ENCODE measurements at places on chromosomes 11 and 22.
A peak's percentile ranks its signal among the peaks of the same experiment; 100 is the strongest.

DNA sequence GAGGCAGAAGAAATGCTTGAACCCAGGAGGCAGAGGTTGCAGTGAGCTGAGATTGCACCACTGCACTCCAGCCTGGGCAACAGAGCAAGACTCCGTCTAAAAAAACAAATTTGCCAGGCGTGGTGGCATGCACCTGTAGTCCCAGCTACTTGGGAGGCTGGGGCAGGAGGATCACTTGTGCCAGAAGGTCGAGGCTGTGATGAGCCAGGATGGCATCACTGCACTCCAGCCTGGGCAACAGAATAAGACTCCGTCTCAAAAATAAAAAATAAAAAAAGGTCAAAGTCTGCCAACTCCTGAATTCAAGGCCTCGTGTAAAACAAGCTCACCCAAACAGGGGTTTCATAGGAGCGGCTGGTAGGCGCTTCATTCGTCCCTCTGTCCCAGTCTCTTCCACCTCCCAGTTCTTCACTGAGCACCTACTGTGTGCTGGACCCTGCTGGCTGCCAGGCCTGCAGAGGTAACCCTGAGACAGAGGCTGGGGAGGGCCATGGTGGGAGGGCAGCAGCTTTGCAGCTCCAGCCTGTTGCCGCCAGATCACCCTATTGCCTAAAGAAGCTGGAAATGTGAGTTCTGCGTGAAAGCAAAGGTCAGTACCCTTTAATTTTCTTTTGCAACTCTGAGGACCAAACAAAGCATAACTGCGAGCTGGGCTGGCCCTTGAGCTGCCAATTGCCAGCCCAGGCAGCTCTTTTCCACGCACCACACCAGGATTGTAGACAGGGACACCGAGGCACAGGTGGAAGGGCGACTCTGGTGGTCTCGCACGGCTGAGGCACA is 15.3 kb downstream of the RPL3 start:
- DNase-seq, result no peak

GRCh38 chr22:28395920-28396753 is 283.5 kb downstream of the TTC28 start:
- no peak for DNase-seq

GRCh38 chr22:38397189-38398085 is 57.6 kb downstream of the KCNJ4 start:
- no peak for DNase-seq

DNA sequence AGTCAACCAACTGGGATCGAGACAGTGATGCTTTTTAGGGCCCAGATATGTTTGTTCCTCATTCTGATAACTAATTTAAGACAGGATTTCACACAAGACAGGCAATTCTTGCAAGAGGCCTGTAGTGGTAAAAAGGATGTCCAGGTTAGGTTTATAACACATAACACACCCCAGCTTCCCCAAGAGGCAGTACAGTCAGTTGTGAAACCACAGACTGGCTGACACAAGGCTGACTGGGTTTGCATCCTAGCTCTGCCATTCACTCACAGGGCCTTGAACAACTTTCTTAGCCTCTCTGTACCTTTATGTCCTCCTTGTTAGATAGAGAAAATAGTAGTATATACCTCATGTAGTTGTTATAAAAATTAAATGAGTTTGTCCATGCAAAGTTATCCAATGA is 55.0 kb upstream of the PTH start:
- no peak for DNase-seq

DNA sequence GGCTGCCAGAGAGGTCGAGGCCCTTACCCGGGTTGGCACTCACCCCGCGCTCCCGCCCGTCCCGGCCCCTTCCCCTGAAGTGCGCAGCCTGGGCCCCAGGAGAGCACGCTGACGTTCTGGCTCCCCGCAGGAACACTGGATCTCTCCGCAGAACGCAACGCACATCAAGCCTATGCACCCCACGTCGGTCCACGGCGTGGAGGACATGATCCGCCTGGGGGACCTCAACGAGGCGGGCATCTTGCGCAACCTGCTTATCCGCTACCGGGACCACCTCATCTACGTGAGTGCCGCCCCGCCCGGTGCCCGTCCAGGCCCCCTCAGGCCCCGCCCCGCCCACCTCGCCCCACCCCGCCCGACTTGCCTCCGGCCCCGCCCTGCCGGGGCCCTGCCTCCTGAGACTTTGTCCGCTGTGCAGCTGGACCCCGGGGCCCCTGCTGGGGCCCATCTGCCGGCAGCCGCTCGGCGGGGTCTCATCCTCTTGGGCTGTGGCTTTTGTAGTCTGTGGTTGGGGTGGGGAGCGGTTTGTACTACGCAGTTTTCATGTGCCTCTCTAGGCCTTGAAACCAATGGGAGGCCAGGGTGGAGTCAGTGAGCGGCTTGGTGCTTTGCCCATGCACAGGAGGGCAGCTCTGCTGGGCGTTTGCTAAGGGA is 19.7 kb downstream of the MYO7A start:
- no peak for DNase-seq

DNA sequence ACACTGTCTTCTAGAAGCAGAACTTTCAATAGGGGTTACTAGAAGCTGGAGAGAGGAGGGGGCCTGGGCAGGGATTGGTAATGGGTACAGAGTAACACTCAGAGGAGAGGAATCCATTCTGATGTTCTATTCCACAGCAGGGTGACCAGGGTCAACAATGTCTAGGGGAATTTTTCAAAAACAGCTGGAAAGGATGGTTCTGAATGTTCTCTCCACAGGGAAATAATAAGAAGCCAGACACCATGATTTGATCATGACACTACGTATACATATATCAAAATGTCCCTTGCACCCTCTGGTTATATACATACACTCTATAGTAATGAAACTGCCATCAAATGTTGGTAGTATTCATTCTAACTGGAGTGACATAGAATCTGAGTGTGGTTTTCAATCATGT is 111.2 kb upstream of the TOP3B start:
- no peak for DNase-seq

DNA sequence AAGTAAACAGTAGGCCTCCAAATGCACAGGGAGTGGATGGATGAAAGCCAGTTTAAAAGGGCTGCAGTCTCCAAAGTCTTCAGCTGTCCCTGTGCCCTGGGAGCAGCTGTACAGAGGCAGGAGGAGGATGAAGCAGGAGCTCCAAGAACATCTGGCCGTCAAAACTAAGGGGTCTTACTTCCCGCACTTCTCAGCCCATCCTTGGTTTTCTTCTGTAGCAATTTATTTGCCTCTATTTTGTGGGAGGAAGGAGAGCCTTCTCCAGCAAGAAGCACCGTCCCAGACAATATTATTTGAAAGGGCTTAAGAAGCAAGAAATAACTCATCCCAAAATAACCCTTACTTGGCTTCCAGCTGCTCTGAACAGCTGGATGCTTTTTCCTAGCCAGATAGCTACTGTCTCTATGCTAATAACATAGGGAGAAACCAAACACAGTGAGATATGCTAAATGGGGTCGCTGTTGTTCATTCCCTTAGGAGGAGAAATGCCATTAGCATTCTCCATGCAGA is 133.2 kb downstream of the SPATA19 start:
- no peak for DNase-seq

GRCh38 chr11:88555829-88556202 is 218.3 kb upstream of the CTSC start:
- DNase-seq, result no peak

GRCh38 chr22:44329179-44329796 is 16.5 kb upstream of the SHISAL1 start:
- no peak for DNase-seq

DNA sequence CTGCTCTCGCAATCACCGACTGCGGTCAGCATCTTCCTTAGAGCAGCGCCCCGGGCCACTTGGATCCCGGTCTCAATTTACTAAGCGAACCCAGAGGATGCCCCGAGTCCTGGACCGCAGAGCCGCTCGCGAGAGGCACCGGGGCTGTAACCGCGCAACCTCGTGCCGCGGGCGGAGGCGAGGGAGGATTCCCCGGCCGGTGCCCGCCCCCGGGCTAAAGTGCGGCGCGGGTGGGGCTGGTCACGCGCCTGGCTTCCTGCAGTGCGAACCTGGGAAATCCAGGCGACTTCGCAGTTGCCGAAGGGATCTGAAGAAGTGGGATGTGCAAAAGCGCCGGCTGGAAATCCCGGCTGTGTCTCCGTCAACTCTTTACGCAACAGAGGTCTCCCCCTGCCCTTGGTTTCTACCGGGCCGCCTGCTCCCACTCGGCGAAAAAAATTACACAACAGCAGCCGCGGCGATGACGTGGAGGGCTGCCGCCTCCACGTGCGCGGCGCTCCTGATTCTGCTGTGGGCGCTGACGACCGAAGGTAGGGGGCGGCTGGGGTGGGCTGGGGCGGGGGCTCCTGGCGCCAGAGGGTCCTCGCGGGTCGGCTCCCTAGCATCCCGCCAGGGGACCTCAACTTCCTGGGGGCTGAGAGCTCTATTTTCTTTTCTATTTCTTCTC is at the start of gene NCR3LG1:
Gene NCR3LG1, plus strand, starts transcription at position 291 of the 667 bp plus-strand sequence. Its CDS starts 170 bp downstream, at position 461.
- DNase-seq, result peak; percentile 39

GRCh38 chr11:134047586-134047999 is 21.3 kb upstream of the JAM3 start:
- DNase-seq, result no peak

DNA sequence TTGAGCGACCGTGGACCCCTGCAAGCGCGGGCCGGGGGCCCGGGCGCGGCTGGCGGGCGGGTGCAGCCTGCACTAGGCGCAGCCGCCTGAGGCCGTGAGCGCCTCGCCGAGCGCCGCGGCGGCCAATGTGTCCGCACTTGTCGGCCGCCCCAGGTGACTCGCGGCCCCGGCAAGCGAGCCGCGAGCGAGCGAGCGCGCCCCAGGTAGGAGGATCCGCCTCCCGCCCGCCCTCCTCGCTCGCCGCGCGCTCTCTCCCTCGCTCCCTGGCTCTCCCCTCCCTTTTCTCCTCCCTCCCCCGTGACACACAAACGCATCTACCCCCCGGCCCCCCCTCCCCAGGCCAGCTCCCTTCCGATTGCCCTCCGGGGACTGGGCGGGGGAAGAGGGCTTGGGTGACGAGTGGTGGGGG is at the start of gene WNT7B:
Gene WNT7B, minus strand, starts transcription at position 160 of the 409 bp plus-strand sequence. CDS start 408 bp downstream, outside the sequence.
- DNase-seq, result no peak

- DNase-seq, result no peak
Measured at GRCh38 chr11:16299390-16299789, 57.0 kb downstream of the SOX6 start.

GRCh38 chr11:3138178-3139085 is 26.7 kb downstream of the OSBPL5 start:
- DNase-seq, result no peak

DNA sequence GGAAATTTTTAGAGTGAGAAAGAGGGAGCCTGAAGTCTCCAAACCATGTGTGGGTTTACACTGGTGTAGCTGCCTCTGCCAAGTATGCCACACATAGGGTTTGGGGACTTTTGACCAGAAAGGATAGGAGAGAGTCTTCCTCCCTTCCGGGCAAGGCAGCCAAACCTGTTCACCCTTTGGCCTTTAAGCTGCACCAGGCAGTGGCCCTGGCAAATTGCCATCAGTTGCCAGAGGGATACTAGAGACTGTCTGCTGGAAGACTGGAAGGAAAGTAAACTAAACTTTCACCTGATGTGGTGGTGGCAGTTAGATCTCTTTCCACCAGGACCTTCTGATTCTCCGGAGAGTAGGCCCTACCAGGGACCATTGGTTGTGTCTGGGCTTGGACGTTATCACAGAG is 1263.2 kb downstream of the FAM181B start:
- DNase-seq, result no peak

DNA sequence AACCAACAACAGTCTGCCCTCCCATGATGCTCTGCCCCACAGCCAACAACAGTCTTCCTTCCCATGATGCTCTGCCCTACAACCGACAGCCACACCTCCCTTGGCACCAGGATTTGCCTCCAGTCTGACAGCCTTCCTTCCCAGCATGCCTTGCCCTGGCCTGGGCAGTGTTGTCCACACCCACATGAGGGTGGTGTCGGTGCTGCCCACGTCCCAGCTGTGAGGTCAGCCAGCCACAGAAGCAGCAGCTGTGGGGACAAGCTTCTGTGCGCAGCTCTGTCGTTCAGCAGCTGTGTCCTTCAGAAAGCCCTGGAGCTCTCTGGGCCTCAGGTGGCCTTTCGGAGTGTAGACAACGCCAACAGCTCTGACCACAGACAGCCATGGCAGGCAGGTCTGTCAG is 1378.9 kb downstream of the BRD1 start:
- no peak for DNase-seq

DNA sequence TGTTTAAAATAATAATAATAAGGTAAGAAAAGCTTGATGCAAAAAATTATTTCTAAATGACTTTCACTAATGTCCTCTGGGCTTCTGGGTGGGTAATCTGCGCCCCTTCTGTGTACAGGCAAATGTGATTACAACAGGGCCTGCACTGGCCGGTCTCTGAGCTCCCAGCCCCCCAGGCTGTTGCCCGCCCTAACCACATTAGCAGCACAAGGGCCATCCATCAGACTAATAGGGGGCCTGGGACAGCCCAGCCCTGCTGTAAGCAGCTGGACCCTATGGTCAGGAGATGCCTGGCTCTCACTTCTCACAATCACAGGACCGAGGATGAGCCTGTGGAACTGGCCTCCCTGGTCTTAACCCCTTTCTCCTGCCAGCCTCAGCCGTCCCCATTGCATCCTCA is 388.4 kb downstream of the BUD13 start:
- DNase-seq, result no peak

DNA sequence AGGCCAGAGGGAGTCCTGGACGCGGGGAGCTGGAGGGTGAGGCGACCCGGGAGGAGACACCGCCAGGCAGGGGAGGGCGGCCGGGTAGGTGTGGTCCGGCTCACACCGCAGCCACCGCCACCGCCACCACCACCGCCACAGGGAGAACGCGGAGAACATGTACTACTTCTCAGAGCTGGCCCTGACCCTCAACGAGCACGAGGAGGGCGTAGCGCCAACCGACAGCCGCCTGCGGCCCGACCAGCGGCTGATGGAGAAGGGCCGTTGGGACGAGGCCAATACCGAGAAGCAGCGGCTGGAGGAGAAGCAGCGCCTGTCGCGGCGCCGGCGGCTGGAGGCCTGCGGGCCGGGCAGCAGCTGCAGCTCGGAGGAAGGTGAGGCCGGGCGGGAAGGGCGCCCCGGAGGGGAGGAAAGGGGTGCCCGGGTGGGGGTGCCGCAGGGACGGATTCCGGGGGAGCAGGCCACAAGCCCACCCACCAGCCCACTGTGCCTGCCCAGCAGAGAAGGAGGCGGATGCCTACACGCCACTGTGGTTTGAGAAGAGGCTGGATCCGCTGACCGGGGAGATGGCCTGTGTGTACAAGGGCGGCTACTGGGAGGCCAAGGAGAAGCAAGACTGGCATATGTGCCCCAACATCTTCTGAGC is 62.8 kb downstream of the MORC2 start:
- no peak for DNase-seq

- DNase-seq, result no peak
Measured at GRCh38 chr11:109298865-109299264, 123.1 kb upstream of the C11orf87 start.

Data from stimulated activated CD8-positive, alpha-beta memory T cell treated with anti-CD3 and anti-CD28 coated beads, Interleukin-2, amount 100 ng/mL, for 1 hour (primary cell).